ENCODE measurements at places on chromosomes 11 and 22.
A peak's percentile ranks its signal among the peaks of the same experiment; 100 is the strongest.

- no peak for DNase-seq
These were observed 10.4 kb downstream of the ADORA2A start for GRCh38 chr22:24437741-24438328.

DNA sequence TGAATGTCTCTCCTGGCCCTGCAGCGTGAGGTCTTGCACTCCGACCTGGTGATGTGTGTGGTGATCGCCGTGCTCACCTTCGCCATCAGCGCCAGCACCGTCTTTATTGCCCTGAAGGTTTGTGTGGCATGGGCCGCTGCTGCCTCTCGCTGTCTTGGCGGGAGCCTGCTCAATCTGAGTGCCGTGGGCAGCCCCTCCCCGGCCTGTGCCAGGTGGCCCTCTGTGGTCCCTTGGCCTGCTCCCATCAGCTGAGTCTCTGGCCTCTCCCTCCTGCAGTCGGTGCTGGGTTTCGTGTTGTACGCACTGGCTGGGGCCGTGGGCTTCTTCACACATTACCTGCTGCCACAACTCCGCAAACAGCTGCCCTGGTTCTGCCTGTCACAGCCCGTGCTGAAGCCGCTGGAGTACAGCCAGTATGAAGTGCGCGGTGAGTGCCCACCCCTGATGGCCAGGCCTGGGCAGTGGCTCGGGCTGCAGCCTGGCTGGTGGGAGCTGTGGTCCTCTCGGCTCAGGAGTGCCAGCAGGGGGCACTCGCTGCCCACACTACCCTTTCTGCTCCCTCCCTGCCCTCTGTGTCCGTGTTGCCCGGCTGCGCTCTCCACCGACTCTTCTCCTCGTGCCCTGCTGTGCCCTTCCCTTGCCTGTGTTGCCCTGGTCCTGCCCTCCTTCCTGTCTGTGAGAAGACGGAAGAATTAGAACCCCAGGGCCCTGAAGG is 10.2 kb downstream of the PCNX3 start:
- DNase-seq, result peak; percentile 70

GRCh38 chr11:57515332-57516060 is at the start of gene SLC43A1:
SLC43A1 (minus strand) TSS chr11:57515702; CDS start chr11:57514111, 1,591 bp downstream.
- DNase-seq, result no peak

- DNase-seq, result no peak
These were observed 11.7 kb downstream of the MICAL2 start for GRCh38 chr11:12122083-12122482.

DNA sequence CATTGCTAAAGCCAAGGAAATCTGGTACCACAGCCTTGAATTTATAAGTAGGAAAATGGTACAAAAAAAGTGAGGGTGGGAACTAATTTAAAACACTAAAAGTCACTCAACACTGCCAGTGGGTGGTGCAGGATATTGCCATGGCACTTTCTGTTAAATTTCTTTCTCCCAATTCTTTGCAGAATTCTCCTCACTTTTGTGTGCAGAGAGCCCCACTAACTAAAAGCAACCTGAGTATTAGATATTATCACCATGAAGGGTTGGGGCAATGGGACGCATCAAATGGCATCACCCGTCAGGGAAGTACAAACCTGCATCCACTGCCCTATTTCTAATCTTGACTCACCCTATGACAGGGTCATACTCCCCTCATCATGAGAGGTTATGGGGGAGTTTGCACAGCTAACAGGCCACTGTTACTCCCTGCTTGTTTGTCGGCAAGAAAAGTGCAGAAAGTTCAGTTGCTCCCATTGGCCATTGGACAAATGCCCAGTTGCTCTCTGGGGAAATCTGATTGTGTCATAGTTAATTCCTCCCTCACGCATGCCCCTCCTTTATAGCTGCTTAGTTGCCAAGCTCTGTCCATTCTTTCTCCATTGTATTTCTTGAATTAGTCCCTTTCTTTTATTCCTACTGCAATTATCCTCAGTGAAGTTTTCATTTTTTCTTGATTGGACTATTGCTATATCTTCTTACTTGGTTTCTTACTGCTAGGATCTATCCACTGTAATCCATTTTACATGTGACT is 93.8 kb upstream of the BLID start:
- no peak for DNase-seq

DNA sequence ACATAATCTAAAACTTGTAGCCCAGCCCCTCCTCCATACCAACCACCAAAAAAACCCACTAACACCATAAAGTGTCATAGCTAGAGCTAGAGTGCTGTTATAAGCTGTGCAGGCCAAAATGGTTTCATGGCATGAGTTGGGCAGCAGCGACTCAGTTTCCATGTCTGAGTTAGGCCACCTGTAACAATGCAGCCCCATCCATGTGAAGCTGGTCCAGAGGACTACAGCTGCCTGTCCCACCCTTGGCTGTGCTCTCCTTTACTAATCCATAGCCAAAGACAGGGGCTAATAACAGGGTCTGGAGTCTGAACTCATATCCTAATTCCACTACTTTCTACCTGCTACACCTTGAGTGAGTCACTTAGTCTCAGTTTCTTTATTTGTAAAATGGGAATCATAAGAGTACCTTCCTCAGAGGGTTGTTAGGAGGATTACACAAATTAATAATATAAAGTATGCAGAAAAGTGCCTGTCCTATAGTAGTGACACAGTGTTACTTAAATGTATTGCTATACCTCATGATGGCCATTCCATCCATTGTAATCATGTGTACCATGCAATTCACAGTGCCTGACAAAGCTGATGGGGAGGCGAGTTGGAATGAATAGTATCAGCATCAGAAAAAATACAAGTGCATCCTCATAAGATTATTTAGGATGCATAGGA is 20.6 kb downstream of the KCNQ1OT1 start:
- no peak for DNase-seq

- peak; percentile 2 for DNase-seq
These were observed 38.7 kb downstream of the BUD13 start for GRCh38 chr11:116733969-116734508.

GRCh38 chr11:104870910-104871309 is 27.4 kb downstream of the CASP12 start:
- no peak for DNase-seq

GRCh38 chr22:30348809-30349208 is 7.9 kb downstream of the SF3A1 start:
- no peak for DNase-seq

- DNase-seq, result no peak
These were observed 7.7 kb upstream of the UBASH3B start for GRCh38 chr11:122647736-122648275.

DNA sequence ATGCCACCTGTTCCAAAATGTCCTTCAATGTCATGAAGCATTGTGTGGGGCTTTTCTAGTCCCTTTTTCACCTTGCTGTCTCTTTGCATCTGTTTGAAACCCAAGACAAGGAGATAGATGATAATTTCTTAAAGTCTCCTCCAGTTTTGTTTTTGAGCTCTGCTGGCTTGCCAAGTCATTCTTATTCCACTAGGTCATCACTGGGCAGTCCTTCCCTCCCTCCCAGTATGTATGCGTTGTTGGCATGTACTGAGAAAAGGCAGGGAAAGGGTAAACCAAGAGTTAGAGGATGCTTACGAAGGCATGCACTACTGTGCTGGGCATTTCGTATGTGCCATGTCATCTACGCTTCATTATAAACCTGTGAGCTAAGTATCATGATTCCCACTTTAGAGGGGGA is 78.6 kb downstream of the PARVA start:
- no peak for DNase-seq

DNA sequence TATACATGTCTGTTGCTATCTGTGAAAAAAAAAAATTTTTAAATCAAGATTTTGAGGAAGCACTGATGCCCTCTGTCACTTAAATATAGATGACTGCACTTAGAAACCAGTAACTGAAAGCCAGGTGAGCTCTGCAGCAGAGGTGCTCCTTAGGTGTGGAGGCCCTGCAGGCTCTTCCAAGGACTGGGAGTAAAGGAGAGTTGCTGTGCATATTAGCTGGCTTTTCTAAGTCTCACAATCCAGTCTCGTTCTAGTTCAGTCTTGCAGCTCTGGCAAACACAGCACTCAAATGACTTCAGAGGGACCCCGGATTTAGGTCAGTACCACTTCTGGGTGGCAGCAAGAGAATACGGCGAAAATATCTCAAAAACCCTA is 61.0 kb downstream of the LARGE2 start:
- no peak for DNase-seq

DNA sequence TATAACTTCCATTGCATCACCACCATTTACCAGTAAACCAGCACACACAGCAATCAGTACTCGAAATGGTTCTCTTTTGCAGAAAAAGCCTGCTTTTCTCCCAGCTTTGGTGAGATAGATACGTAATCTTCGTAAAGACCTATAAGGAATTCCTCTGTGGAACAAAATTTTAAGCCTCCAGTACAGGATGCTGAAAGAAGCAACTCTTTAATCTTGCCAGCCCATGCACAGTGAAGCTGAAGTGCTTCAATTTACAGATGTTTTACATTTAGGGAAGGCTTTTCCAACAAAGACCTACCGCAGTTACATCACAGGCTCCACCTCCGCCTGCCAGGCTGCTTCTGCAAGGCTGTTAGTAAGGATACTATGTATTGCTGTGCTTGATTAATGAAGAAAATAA is 1.9 kb downstream of the ELMOD1 start:
- no peak for DNase-seq

GRCh38 chr11:32870676-32871075 is 21.9 kb upstream of the QSER1 start:
- no peak for DNase-seq

DNA sequence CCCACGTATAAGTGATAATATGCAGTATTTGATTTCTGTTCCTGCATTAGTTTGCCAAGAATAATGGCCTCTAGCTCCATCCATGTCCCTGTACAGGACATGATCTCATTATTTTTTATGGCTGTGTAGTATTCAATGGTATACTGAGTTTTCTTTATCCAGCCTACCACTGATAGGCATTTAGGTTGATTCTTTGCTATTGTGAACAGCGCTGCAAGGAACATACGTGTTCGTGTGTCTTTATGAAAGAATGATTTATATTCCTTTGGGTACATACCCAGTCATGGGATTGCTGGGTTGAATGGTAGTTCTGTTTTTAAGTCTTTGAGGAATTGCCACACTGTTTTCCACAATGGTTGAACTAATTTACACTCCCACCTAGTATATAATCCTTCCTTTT is 1.5 kb upstream of the FAM111A start:
- no peak for DNase-seq

GRCh38 chr11:64526346-64526745 is 64.7 kb upstream of the SLC22A12 start:
- DNase-seq, result no peak

DNA sequence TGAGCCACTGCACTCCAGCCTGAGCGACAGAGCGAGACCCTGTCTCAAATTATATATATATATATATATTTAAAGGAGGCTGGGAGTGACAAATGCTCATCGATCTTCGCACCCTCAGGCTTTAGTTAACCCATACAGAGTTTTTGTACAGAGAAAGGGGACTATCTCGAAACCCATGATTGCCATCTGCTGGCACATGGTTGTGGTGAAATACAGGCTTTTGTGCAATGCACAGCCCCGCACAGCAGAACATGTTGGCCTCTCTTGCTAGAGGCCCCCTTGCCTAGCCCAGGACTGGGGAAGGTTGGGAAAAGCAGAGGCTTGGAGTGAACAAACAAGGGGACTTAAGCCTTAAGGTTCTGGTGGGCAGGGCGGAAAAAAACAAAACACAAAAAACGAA is 3.6 kb downstream of the MYBPC3 start:
- no peak for DNase-seq

- DNase-seq, result no peak
These were observed 34.8 kb upstream of the SHISAL1 start for GRCh38 chr22:44347549-44347948.

DNA sequence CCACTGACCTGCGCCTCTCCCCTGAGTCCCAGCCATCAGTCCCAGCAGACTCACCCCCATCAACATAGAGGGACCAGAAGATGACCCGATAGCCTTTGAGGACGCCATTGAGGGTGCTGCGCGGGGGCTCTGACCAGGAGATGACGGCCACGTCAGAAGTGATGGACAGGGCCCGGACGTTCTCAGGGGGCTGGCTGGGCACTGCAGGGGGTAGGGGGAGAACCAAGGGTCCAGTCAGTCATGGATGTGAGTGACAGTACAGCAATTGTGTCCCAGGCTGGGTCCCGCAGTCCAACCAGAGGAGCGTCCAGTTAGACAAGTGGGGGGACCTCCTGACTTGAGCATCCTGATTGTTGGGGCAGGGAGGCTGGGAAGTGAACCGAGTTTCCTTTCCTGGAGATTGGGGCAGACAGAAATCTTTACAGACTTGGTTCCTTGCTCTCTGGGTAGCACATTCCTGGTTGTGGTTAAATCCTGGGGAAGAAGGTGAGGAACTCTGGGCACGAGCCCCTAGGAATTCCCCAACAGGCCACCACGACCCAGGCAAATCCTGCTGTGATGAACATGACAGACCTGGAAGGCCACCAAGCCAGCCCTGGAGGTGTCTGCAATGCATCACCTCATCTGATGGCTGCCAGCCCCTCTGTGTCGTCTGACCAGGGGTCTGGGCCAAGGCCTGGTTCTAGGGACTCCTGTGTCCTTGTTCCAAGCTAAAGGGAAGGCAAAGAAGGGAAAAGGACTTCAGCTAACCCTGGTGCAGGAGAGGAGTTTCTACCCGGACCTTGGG is 133.9 kb downstream of the CEP164 start:
- DNase-seq, result no peak

DNA sequence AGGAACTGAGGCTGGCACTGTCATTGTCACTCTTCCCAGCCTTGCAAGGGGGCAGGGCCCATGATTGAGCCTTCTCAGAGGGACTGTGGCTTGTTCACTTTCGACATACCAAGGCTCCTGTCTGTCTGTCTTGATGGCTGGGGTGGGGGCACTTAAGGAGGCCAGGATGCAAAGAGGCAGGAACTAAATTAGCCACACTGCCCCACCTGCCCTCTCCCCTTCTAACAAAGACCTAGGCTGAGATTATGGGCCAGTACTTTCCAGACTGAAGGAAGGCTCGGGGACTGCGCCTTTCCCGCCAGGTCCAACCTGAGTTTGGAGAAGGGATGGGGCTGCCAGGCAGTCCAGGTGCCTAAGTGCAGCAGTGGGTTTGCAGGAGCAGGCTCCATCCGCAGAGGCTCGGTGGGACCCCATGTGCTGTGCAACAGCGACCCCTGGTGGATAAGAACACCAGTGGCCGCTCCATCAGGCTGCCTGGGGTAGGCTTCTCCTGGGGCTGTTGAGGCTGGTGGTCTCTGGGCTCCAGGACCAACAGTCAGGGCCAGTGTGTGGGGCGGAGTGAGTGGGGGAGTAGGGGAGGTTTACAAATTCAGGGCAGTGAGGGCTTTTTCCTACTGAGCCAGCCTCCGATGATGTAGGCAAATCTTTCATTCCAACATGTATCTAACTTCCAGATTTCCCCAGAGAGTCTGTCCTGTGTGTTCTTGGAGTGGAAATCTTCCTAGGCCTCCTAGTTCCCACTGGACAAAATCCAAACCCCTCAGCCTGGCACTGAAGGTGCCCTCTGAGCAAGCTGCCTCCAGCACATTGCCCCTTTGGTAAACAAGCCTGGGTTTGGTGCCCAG is 93.9 kb downstream of the INSC start:
- peak; percentile 65 for DNase-seq

All from CD4-positive, alpha-beta T cell treated with Interleukin-4 for 1 hour (primary cell).